ENCODE measurements at places on chromosomes 1 and 21.

DNA sequence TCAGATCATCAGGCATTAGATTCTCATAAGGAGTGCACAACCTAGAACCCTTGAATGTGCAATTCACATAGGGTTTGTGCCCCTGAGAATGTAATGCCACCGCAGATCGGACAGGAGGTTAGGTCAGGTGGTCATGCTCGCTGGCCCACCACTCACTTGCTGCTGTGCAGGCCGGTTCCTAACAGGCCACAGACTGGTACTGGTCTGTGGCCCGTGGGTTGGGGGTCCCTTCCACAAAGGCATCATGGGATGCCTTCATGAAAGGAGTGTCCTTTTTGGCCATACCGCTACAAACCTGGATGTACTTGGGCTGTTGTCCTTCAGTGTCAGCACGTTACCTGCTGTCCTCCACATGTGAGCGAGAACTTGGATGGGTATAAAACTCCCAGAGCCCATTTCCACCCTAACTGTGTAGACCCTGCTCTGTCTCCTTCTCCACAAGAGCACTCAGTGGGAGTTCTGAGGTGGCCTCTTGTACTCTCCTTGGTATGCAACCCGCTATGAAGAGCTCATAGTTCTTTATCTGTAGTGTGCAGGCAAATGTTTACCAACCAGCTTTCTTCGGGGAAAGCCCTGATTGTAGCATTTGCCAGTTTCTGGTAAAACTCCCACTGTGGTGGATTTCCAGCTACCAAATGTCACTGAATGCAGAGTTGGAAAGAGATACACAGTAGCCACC is 41.7 kb upstream of the SLC19A1 start:
- DNase-seq: no peak

- DNase-seq: no peak
These were observed 11.4 kb upstream of the PHLDA3 start for GRCh38 chr1:201480231-201481003.

- no peak for DNase-seq
These were observed 1.7 kb upstream of the KIF26B start for GRCh38 chr1:245153081-245153551.

- DNase-seq: no peak
These were observed 411.6 kb upstream of the ZRANB2 start for GRCh38 chr1:71492298-71493041.

- DNase-seq: no peak
These were observed 98.8 kb downstream of the RASAL2 start for GRCh38 chr1:178192686-178193085.

All from stimulated activated CD8-positive, alpha-beta memory T cell treated with anti-CD3 and anti-CD28 coated beads, Interleukin-2, amount 100 ng/mL, for 1 hour (primary cell).